ENCODE measurements at places on chromosomes 1 and 21.

DNA sequence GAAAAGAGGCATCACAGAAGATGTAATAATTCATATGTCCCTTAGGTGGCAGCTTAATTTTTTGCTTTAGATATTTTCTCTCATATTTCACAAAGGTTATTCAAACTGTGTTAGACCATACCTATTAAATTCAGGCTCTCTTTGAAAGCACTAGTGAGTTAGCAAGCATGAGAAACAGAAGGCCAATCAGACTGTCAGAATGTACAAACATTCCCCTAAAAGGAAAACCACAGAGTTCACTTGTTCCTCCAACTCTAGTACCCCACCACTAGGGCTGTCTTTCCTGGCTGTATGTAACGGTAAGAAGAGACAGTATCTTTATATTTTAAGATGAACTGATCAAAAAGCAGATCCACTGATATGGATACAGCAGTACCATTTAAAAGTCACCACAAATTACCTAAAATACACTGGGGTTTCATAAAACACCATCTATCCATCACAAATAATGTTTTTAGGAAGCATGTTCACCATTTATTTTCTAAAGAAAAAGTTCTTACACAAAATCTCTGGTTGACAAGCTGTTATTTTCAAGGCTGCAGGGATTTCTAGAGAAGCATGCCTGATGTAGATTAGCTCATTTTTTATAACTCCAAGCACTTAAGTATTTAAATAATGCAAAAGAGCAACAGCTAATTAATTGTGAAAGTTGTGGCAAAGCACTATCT lies 1.8 kb downstream of the ARPC5 start:
- DNase-seq = no peak

- no peak for DNase-seq
Measured at GRCh38 chr1:178389441-178389840, 107.3 kb downstream of the CLEC20A start.

DNA sequence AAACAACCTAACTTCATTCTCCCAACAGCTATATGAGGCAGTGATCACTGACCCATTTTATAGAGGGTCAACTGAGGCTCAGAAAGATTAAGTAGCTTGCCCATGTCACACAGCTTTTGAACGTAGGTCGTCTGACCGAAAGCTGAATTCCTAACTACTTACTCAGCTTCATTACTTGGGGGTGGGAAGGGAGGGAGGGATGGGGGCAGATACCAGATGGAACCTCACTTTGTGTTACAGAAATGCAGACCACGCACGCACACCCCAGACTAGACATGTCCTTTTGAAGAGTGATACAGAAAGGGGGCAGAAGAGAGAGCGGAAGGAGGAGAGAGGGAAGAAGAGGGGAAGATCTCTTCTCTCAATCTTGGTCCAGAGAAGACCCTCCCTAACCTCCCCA lies 2.3 kb downstream of the ADGRB2 start:
- no peak for DNase-seq

GRCh38 chr1:215792446-215792845 lies 225.3 kb downstream of the KCTD3 start:
- no peak for DNase-seq

DNA sequence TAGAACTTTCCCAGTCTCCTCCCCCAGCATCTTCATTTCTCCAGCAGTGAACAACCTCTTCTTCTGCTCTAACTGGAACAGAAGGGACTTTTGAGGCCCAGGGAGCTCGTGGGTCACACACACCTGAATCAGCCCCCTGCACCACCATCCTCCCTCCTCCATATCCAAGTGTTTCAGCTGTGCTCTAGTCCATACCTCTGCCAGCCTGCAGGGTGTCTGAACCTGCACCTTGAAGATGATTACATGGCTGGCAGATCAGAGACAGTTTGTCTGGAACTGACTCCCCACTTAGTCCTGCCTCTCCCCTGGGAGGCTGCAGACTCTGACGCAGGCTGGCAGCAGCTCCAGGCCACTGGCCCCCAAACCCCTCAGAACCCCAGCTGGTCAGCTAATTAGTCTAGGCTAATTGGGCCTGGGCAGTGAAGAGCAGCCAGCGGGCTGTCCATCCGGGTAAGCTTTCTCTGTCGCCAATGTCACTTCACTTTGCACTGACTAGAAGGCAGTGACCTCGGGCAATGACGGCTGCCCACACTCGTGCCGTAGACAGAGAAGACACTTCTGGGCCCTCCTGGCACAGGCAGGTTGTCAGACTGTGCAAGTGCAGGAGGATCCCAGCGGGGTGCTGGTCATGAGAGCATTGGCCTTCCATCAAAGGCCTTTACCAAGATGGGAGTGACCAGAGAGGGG lies 12.2 kb downstream of the CAMK1G start:
- DNase-seq = no peak

- DNase-seq = no peak
Measured at GRCh38 chr21:33259995-33260394, 6.2 kb upstream of the IL10RB start.

- no peak for DNase-seq
Measured at GRCh38 chr1:1436630-1437032, 1.1 kb downstream of the VWA1 start.

GRCh38 chr1:157177733-157178394 lies 39.7 kb upstream of the ETV3 start:
- DNase-seq = no peak

DNA sequence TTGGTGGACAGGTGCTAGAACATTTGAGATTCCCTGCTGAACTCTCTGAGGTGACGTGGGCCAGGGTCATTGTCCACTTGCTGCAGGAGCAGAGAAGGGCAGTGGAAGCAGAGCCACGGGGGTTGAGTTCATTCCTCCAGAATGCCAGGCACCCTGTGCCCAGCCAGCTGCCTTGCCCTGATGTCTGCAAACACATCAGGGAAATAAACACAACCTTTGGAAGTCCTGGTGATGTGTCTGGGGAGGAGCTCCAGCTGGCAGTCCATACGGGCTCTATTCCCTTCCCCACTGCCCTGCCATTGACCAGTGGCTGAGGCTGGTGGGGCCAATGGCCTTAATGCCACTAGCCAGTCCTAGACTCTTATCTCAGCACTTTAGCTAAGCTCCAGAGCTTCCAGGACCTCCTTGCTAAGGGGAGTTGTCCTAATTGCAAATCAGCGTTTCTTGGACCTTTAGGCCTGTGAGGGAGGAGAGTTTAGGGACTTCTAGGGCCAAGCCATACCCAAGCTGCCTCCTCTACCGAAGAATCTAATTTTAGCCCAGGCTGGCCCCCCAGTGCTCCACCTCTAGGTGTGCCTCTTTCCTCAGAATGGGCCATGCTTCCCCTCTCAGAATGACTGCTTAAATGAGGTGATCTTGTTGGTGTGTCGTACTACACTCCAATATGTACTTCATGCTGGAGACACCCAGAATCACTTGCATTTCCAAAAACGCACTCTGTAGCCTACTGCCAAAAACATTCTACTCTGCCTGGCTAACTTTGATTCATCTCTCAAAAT lies 25.9 kb upstream of the MFSD2A start:
- no peak for DNase-seq

Data from anterior cingulate cortex (tissue), 58 donors.